ENCODE measurements at places on chromosomes 3 and 15.
A peak's percentile ranks its signal among the peaks of the same experiment; 100 is the strongest.

DNA sequence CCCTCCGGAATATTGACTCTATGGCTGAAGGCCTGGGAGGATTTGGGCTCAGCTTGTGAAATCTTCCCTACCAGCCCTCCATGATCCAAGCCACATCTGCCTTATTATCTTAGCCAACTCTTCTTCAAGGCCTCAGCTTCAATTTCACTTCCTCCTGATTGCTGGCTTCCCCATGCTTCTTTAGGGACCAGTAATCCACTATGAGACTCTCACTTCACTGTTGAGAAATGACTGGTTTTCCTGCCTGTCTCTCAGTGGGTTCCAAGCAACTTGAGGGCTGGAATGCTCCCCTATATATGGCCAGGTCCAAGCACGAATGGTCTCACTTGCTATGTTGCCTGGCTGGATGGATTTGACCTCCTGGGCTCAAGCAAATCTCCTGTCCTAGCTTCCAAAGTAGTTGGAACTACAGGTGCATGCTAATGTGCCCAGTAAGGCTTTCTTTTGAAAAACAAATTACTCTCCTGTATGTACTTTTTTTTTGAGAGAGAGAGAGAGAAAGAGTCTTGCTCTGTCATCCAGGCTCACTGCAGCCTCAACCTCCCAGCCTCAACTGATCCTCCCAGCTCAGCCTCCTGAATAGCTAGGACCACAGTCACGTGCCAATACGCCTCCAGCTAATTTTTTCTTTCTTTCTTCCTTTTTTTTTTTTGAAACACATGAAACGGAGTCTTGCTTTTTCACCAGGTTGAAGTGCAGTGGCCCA is 7.9 kb upstream of the PIK3CB start:
- DNase-seq = no peak

DNA sequence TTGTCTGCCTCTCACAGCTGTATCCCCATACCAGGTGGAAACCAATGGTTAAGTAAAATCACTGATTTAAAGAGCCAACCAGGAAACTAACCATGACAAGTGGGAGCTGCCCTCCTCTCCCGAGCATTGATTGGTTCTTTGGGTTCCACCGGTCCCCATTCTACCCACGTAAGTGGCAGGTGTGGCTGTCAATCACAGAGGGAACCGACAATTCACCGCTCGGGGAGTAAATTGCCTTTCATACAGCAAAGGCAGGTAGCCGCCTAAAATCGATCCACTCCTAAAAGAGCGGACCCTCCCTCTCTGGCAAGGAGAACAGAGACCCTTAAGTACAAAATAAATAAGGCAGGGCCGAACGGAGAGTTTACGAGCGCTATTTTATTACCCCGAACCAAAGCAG is 1.2 kb downstream of the ERC2 start:
- peak; percentile 69 for DNase-seq

GRCh38 chr3:52197499-52197841 is 490 bp upstream of the ALAS1 start:
- DNase-seq = no peak

DNA sequence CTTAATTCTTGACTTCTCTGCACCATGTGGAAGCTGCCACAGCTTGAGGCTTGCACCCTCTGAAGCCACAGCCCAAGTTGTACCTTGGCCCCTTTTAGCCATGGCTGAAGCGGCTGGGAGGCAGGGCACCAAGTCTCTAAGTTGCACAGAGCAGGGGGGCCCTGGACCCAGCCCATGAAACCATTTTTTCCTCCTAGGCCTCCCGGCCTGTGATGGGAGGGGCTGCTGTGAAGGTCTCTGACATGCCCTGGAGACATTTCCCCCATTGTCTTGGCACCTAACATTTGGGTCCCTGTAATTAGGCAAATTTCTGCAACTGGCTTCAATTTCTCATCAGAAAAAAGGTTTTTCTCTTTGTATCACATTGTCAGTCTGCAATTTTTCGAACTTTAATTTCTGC is 92.8 kb upstream of the GALNT15 start:
- DNase-seq = no peak

DNA sequence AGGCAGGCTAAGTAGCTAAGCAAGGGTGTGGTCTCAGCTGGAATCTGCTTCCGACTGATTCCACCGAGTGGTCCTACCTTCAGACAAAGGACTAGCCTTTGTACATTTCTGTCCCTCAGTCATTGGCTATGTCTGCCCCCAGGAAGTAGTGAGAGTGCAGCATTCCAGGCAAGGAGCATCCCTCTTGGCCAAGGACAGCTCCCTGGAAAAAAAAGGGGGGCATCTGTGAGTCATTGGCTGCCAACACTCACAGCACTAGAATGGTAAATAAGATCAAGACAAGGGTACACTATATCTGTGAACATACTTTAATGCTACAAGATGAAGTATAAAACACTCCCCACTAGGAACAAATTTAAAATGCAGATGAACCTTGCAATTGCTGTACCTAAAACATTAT is 66.8 kb downstream of the STAC start:
- DNase-seq = no peak

GRCh38 chr15:31163769-31164572 is 62.4 kb upstream of the TRPM1 start:
- no peak for DNase-seq

Measured in stimulated activated CD4-positive, alpha-beta T cell treated with anti-CD3 and anti-CD28 coated beads, Interleukin-15, amount 100 ng/mL, for 24 hours (primary cell).